ENCODE measurements at places on chromosomes 2 and 18.

DNA sequence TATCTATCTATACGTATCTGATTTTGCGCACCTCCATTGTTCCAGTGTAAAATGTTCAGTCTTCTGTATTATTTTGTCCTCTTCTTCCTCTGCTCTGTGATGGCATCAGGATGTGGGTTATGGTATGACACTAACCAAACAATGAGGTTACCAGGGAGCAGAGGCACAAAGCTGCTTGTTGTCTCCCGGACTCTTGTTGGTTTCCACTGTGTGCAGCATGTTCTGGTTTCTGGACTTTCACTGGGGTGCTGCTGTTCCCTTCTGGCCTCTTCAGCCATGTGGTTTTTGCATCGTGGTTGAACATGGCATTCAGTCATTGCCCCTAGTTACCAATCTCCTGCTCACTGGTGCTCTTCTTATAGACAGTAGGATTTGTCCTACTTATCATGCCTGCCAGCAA lies 665.9 kb downstream of the CBLN2 start:
- no peak for DNase-seq

- no peak for DNase-seq
These were observed 278.3 kb downstream of the MYCN start for GRCh38 chr2:16218625-16219024.

- no peak for DNase-seq
These were observed 88.7 kb downstream of the ADAM23 start for GRCh38 chr2:206531996-206532543.

GRCh38 chr2:216554286-216554685 lies 55.6 kb downstream of the RPL37A start:
- DNase-seq = no peak

DNA sequence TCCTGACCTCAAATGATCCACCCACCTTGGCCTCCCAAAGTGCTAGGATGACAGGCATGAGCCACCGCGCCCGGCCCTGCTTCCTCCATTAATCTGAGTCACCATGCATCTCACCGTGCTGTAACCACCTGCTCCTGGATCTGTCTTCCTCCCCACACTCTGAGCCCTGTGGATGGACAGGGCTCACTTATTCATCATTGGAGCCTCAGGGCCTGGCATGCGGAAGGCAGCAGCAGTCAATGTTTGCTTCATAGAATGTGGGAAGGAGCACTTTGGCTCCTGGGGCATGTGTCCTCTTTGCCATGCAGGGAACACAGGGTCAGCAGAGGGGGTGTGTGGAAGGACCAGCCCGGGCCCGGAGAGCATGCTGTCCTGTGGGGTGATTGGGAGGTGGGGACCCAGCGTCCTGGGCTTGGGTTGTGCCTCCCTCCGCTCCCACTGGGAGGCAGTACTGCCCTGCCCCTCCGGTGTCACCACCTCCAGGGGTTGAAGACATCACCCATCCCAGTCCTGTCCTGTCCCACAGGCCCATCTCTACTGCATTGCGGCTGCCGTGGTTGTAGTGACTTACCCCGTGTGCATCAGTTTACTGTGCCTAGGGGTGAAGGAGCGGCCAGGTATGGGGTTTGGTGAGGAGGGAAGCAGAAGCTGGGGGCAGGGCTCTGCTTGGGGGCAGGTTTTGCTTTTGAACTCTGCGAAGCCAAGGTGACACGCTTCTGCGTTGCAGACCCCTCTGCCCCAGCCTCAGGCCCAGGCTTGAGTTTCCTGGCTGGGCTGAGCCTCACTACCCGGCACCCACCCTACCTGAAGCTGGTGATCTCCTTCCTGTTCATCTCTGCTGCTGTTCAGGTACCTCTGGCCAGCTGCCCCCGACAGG lies 11.5 kb downstream of the MFSD2B start:
- DNase-seq = no peak

DNA sequence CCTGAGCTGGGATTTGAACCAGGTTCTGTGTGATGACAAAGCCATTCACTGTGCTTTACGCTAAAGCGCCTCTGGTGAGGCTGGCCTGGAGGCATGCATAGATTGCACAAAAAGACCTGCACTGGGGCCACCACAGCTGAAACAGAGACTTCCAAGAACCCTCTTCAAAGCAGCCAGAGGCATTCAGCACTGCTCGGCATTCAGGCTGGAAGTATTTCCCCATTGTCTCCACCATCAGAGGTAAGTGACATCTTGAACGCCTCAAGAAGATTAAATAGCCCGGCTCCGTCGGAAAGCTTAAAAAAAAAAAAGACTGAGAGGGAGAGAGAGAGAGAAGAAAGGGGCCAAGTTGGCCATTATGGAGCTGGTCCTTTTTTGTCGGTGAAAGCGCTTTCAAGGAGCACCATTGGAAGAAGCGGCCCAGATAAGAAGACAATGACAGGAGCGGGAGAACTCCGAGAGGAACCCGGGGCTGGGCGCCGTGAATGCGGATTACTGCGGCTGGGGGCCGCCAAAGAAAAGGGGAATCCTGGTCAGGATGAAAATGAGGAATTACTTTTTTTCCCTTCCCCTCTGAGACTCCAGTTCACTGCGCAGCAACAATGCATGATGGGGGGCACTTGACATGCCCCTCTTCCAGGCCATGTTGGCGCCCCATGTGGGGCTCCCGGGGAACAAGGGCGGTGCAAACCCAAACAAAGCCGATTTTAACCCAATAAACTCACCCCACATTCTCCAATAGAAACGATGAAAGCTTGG lies 228.3 kb downstream of the MYCN start:
- DNase-seq = no peak

DNA sequence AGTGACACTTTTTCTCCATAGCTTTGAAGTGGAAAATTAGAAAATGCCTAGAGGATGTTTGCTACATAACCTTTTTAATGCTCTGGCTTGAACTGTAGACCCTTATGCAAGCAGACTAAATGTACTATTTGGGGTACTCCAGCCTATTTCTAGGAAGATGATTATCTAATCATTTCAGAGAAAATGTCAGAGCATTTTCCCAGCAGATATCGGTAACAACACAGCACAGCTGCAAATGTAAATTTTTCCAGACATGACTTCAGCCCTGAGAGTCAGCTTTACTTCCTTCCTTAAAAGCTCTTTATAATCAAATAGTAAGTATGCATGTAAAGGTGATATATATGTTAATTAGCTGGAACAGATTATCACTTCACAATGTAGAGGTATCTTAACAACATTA lies 1647.1 kb downstream of the SUCLG1 start:
- DNase-seq = no peak

DNA sequence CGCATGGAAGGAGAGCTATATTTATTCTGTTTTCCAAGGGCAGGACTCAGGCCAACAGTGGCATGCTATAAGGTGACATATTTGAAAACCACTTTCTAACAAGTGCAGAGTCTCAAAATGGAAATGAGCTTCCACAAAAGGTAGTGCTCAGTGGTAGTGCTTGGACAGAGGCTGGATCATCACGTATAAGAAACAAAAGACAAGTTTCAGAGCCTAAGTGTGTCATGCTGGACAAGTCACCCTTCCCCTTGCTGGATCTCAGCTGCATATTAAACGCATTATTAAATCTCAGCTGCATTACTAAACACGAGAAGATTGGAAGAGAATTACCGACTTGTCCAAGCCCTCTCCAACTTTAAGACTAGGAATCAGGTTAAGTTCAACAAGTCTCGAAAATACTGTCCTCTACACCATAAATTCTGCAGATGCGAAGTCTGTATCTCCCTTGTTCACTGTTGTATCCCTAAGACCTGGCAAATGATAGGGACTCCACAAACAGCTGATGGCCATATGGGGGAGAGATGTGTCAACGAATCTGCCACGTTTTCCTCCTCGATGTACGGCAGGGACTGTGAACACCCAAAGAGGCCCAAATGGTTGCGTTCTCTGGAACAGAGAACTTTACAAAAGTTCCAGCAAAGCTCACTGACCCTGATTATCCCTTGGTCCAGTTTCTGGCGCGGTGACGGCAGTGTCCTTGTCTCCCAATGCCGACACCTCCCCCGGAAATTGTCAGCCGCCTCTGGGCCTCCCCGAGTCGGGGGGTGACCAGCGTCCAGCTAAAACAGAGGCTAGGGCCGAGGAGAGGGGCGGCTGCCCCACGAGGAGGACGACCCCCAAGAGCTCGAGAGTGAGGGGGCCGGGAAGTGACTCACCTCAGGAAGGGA lies 611 bp downstream of the NOL10 start:
- peak; percentile 1 for DNase-seq

GRCh38 chr18:35808796-35809195 lies 163.7 kb upstream of the RMP24 start:
- no peak for DNase-seq

GRCh38 chr2:180753809-180754761 lies 226.3 kb upstream of the UBE2E3 start:
- no peak for DNase-seq

GRCh38 chr2:237126519-237127174 lies 41.0 kb downstream of the COPS8 start:
- no peak for DNase-seq

GRCh38 chr2:2747797-2748301 lies 416.8 kb upstream of the MYT1L start:
- DNase-seq = no peak

GRCh38 chr2:46364797-46365457 lies 67.7 kb downstream of the EPAS1 start:
- DNase-seq = no peak

Data from activated T-helper 1 cell treated with Interleukin-2 at 50 U/mL for 16 hours (primary cell).